ENCODE measurements at places on chromosomes 1 and 21.
A peak's percentile ranks its signal among the peaks of the same experiment; 100 is the strongest.

DNA sequence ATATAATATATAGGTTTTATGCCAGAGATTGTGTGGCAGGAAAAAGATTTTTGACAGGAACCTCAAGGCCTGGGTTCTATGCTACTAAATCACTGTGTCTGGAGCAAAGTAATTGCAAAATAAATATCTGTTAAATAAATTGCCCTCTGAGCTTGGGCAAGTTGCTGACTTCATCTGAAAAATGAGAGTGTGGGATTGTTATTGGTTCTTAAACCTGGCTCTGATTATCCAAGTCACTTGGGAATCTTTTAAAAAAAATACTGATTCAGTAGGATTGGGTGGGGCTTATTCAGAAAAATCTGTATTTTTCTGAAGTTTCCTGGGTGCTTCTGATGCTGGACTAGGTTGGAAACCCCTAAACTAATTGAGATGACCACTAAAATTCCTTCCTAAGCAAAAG, 174.1 kb upstream of the SGIP1 start:
- DNase-seq = no peak

- DNase-seq = no peak
Observed at GRCh38 chr21:27157097-27157496, 190.2 kb upstream of the ADAMTS5 start.

DNA sequence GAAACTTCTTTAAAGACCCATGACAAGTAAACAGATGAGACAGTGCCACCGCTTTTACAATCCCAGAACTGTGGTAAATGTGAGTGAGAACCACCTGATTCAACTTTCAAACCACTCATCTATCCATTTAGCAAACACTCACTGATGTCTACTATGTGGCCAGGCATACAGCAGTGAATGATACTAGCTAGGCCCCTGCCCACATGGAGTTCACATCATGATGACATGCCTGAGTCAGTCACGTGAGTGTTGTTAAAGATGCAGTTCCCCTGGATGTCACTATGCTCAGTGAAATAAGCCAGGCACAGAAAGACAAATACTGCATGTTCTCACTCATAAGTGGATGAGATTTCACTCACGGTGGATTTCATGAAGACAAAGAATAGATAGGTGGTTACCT, 28.4 kb downstream of the STX6 start:
- no peak for DNase-seq

- no peak for DNase-seq
Observed at GRCh38 chr1:168893359-168893801, 164.4 kb upstream of the DPT start.

- no peak for DNase-seq
Observed at GRCh38 chr1:153687346-153688125, 9.0 kb downstream of the NPR1 start.

DNA sequence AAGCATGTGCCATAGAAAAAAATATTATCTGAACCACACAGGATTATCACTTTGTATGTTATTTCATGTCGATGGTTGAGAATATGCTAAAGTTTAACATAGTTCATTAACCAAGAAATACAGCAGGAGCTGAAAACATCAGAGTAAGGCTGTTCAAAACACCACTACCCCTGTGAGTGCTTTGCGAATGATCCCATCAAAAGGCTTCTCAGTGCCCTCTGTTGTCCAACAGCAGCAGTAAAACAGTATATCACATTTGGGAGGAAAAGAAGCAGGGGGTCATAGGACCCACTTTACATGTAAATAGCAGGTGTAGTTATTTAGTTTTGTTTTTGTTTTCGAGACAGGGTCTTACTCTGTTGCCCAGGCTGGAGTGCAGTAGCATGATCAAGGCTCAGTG, 289.4 kb upstream of the FMN2 start:
- no peak for DNase-seq

GRCh38 chr1:35173909-35174540, 18.9 kb downstream of the SFPQ start:
- no peak for DNase-seq

DNA sequence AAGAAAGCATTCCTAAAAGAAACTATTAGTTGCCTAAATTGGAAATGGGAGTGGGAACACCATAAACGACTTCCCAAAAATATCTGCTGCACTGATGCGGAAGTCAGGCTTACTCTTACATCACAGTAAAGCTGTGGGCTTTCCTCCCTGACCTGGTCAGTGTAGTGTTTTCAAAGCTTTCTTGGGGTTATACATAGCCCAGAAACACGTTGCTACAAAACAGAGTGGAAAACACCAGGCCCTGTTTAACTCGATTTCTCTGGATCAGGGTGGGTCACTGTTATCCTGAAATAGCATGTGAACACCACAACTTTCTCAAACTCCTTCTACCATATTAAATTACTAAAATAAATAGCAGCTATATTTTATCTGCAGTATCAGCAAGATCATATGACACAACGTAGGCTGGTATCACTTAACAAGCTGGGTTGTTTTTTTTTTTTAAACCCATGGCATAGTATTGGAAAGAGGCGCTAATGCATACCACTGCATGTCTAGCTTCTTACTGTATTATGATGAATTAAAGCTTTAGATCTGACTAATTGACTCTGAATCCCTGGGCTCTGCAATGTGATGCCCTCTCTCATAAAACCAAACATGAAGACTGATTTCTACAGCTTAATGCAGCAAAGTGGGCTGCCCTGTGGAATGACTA, 184.6 kb downstream of the TGFB2 start:
- DNase-seq = no peak

DNA sequence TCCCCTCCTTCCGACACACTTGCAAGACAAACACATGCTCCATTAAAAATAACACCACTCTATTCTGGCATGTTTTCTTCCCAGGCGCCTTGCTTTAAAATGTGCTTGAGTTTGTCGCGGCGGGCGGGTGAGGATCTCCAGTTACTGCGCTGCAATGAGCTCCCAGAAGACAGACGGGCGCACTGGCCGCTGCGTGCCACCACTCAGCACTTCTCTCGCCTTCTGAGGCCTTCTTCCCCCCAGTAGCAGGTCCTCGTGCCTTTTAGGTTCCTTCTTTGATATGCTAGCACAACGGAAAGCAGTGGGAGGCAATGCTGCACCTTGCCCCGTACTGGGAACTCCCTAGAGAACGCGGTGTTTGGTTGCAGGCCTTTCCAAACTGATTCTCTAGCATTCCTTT, 279.5 kb upstream of the NR5A2 start:
- no peak for DNase-seq

GRCh38 chr1:159900086-159900680, at the start of gene CFAP45:
CFAP45 (minus strand) TSS chr1:159900165; CDS start chr1:159900098, 67 bp downstream.
- no peak for DNase-seq

DNA sequence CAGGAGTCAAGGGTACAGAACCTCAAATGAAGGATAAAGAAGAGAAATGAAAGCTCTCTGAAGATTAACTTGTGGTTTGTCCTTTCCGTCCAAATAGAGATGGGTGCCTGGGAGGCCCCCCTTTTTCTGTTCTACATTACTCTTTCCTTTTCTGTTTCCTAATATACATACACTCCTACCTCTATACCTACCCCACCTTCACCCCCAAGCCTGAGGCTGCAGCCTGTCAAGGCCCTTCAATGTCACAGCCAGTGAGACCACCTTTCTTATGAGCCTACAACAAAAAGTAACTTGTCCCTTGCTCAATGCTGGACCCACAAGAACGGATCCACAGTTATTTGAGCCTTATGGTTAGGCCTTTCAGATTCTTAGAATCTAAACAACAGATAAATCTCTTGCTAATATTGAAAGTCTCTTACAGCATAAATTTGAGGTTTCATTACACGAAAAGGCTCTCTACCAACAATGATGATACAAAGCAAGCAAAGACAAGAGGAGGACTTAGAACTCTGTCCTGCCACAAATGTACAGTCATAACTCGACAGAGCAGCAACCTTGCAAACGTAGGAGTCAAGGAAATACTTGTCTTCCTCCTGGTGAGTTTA, 4.1 kb upstream of the TRAF3IP3 start:
- DNase-seq = no peak

GRCh38 chr1:224192082-224192788, 9.2 kb downstream of the DEGS1 start:
- DNase-seq = no peak

DNA sequence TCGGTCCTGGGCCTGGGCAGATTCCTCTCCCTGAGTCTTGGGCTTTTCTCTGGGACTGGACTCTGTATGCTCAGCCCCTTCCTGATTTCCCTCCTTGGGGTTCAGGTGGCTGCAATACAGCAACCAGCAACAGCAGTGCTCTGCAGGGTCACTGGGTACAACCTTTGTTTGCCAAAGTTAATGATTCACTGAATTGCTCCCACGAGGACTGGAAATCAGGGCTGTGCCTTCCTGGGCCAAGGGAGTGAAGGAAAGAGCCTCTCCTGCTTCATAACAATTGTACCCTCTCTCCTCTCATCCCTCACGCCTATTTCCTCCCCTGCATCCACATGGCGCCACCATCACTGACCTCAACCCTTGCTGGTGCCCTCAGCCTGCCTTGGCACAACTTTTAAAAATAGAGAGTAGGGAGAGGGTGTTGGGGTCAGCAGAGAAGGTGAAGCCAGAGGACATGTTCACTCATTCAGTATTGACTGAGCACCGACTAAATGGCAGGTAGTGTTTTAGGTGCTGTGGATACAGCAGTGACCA, 52.8 kb upstream of the GOLT1A start:
- no peak for DNase-seq

- DNase-seq = no peak
Observed at GRCh38 chr1:42272920-42273319, 62.1 kb downstream of the FOXJ3 start.

GRCh38 chr21:29332461-29333362, 34.0 kb downstream of the BACH1 start:
- DNase-seq = no peak

GRCh38 chr1:22861764-22862440, 110.8 kb downstream of the LACTBL1 start:
- peak; percentile 32 for DNase-seq

GRCh38 chr21:14308234-14308633, 74.7 kb downstream of the HSPA13 start:
- DNase-seq = no peak

DNA sequence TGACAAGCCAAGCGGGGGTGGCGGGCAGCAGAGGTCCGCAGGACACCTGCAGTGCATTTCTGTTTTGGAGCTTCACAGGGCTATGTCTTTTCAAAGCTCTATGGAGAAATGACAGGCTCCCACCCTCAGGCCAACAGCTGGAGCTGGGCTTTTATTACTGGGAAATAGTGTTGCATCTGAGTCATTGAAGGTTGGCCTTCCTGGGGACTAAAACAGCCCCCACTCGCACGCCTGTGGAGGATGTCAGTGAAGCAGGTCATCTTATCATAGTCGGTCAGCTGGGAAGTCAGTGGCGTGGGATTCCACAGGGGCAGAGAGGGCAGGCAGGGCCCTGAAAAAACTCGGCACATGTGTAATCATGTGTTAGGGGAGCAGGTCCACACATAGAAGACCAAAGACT, 55.3 kb downstream of the NTPCR start:
- DNase-seq = no peak

DNA sequence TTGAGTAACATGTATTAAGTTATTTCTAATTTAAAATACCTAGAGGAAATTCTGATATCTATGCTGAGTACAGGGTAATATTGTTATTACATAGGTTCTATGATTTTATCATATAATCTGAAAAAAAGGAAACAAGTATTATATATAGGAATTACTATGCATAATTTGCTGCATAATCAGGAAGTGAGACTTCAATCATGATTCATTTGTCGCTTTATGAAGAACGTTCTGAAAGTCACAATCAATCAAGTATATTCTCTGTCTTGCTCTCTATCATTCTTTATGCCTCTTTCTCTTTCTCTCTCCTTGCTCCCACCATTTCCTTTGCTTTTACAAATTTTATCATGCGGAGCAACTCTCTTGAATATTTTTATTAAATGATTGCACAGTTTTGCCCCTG, 1130.3 kb downstream of the PLA2G4A start:
- DNase-seq = no peak

GRCh38 chr1:218743861-218744505, 398.8 kb downstream of the TGFB2 start:
- DNase-seq = no peak

DNA sequence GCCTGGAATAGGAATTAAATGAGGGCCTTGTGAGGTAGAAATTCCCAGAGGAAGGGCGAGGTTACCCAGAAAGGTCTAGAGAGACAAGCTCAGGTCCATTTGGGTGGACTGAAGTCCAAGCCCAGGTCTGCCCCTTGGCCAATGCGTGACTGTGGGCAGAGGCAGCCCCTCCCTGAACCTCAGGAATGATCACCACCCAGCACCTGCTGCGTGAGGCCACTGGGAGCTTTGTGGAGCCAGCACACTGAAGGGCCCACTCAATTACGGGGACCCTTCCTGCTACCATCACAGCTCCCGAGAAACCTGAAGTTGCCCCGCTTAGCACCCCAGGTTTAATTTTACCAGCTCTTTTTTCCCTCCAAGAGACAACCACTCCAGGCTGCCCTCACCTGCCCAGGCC, 6.5 kb upstream of the MATN1 start:
- DNase-seq = no peak

DNA sequence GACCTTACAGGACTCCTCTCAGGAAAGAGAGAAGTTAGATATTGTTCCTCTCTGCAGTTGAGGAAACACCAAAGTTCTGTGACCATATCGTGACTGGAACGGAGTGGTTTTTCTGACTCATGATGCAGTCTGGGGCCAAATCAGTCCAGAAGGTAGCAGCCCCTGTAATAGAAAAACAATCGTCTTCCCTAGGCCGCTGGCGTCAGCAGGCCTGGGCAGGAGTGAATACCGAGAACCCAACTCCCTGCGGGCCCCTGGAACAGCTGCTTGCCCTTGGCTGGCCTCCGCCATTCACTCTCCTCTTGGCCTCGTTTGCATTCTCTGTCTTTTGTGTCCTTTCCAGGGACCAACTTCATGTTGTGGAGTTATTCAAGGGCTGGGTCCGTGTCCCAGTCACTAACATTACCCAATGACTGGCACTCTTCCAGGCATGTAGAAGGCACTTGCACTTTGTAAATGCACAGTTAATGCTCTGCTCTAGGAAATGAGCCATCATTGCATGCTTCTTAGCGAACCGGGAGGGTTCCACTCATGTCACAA, 10.9 kb upstream of the CD101 start:
- peak; percentile 96 for DNase-seq

GRCh38 chr1:216983823-216984222, 260.6 kb upstream of the ESRRG start:
- DNase-seq = no peak

DNA sequence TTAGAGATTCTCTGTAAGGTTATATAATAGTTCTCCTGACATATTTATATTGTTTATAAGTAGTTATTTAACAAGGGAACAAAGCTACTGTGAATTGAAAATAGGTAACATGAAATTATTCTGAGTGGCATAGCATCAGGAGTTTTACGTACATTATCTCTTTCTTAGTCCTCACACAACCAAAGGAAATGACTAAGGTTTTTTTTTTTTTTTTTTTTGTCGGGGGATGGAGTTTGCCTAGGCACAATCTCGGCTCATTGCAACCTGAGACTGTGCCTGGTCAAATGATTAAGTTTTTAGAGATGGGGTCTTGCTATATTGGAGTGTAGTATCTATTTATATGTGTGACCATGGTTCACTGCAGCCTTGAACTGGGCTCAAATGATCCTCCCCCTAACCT, 24.9 kb downstream of the TMED5 start:
- DNase-seq = no peak
